ENCODE measurements at places on chromosomes 6 and 20. TPM values are rescaled to one million over a fixed set of nuclear protein-coding genes. Genes with fewer than 3 reads are reported as not detected.

The GNAS-AS1 gene
- not detected for total RNA-seq

The MTRF1L gene
- 22.7 TPM for total RNA-seq

The MAPK14 gene
- 42.3 TPM for total RNA-seq

The TTLL9 gene
- total RNA-seq = 2.1 TPM

The BANF2 gene
- not detected for total RNA-seq

The CALHM5 gene
- not detected for total RNA-seq

The GRM4 gene
- total RNA-seq = 1.3 TPM

The NRSN1 gene
- total RNA-seq = not detected

The RIPOR2 gene
- total RNA-seq = 0.54 TPM

The ABHD16B gene
- total RNA-seq = not detected

The TFAP2A gene
- total RNA-seq = 83.9 TPM

The DLK2 gene
- 19.1 TPM for total RNA-seq

The PTCRA gene
- not detected for total RNA-seq

The PRDM1 gene
- total RNA-seq = 2.6 TPM

The RAET1L gene
- total RNA-seq = not detected

The C20orf141 gene
- total RNA-seq = not detected

The PEDS1 gene
- 88.9 TPM for total RNA-seq

The ANGPT4 gene
- total RNA-seq = not detected

The GJA10 gene
- total RNA-seq = not detected

The LTA gene
- total RNA-seq = 0.72 TPM

The PDE7B gene
- total RNA-seq = 0.03 TPM

The BCAS4 gene
- 34.8 TPM for total RNA-seq

The TEAD3 gene
- total RNA-seq = 10.7 TPM

The MAVS gene
- 32.3 TPM for total RNA-seq

The SPAG4 gene
- 17.6 TPM for total RNA-seq

The SAMD3 gene
- total RNA-seq = not detected

The LY86 gene
- total RNA-seq = not detected

The SIM1 gene
- total RNA-seq = not detected

The GOPC gene
- 32.2 TPM for total RNA-seq

The SPTLC3 gene
- 0.03 TPM for total RNA-seq

The LHFPL5 gene
- total RNA-seq = not detected

The CD93 gene
- total RNA-seq = 0.10 TPM

The PAX1 gene
- not detected for total RNA-seq

The OVOL2 gene
- 0.77 TPM for total RNA-seq

The PRL gene
- not detected for total RNA-seq

The NKX2-2 gene
- total RNA-seq = not detected

The PTGIS gene
- total RNA-seq = 4.4 TPM

The WFDC10B gene
- total RNA-seq = not detected

The DYNLT1 gene
- 137 TPM for total RNA-seq

The GRIK2 gene
- 6.6 TPM for total RNA-seq

The SLC17A2 gene
- not detected for total RNA-seq

The CTAGE9 gene
- total RNA-seq = 0.15 TPM
